Purkinje cell (primary cell): ENCODE measurements at places on chromosomes 7 and 10. TPM values are rescaled to one million over a fixed set of nuclear protein-coding genes. Genes with fewer than 3 reads are reported as not detected.

RPA3 gene
- 168 and 197 TPM in 2 replicates for polyA plus RNA-seq

PRPS1L1 gene
- not detected in 2 replicates for polyA plus RNA-seq

HOXA7 gene
- not detected in 2 replicates for polyA plus RNA-seq

LMOD2 gene
- polyA plus RNA-seq: not detected in 2 replicates

TRIM50 gene
- polyA plus RNA-seq: not detected in 2 replicates

TAS2R5 gene
- polyA plus RNA-seq: not detected in 2 replicates

SPDYE18 gene
- not detected in 2 replicates for polyA plus RNA-seq

PPP3CB gene
- 163 and 177 TPM in 2 replicates for polyA plus RNA-seq

EBLN1 gene
- polyA plus RNA-seq: not detected in 2 replicates

HTR5A gene
- 60.9 and 79.7 TPM in 2 replicates for polyA plus RNA-seq

CYP2C19 gene
- polyA plus RNA-seq: 0.94 and 2.6 TPM in 2 replicates

MTERF1 gene
- polyA plus RNA-seq: 27.1 and 34.2 TPM in 2 replicates
